ENCODE measurements at places on chromosomes 5 and 9.

DNA sequence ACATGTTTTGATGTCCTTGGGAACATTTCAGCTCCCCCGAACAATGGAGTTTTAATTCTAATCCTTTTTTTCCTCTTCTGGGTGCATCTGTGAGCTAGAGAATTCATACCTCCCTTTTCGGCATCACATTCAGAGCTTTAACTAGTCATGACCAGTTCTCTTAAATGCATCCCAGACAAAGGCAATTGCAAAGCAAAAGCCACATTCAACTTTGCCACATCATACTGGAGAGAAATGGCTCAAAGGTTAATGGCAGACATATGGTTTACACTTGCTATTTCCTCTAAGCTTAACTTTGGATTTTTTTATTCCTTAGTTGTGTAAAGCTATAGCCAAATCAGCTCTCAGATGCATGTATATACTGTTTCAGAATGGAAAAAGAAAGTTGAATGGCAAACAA lies 153.3 kb downstream of the ESM1 start:
- DNase-seq, result no peak

- peak; percentile 99 for DNase-seq
Observed at GRCh38 chr9:121556580-121556979, 56.9 kb upstream of the GGTA1 start.

DNA sequence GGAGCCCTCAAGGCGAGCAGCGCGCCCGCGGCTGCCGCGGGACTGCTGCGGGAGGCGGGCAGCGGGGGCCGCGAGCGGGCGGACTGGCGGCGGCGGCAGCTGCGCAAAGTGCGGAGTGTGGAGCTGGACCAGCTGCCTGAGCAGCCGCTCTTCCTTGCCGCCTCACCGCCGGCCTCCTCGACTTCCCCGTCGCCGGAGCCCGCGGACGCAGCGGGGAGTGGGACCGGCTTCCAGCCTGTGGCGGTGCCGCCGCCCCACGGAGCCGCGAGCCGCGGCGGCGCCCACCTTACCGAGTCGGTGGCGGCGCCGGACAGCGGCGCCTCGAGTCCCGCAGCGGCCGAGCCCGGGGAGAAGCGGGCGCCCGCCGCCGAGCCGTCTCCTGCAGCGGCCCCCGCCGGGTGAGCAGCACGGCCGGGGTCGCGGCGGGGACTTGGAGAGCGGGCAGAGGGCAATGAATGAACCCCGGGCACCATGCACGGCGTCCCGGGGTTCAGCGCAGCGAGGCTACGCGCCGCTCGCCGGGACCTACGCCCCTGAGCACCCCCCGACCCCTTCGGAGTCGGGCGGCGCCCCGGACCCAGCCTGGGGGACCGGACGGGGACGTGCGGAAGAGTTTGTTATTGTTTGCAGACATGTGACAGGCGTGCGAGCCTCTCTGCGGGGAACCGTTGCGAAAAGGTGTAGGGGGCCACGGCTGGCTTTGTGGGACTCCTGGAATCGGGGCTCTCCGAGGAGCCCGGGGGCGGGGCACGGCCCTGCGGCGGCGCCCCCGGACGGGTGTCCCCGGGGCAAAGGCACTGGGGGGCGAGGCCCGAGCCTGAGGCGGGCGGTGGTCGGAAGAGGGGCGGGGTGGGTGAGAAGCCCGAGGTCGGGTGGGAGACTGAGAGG lies 553 bp downstream of the MAP3K1 start:
- DNase-seq, result no peak

DNA sequence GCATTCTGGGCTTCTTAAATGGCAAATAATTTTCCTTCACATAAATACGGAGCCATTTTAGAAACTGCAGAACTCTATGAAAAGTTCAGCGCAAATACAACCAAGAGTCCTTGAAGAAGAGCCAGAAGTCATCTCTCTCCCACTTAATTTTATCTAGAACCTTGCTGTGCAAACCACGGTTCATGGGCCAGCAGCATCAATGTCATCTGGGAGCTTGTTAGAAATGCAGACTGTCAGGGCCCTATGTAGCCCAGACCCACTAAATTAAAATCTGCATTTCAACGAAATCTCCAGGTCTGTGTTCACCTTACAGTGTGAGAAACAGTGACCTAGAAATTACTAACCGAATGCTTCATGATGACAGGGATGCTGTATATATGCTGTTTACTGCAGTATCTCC lies 12.2 kb downstream of the EFNA5 start:
- no peak for DNase-seq

- peak; percentile 45 for DNase-seq
Observed at GRCh38 chr5:142360607-142361120, 35.8 kb upstream of the SPRY4 start.

DNA sequence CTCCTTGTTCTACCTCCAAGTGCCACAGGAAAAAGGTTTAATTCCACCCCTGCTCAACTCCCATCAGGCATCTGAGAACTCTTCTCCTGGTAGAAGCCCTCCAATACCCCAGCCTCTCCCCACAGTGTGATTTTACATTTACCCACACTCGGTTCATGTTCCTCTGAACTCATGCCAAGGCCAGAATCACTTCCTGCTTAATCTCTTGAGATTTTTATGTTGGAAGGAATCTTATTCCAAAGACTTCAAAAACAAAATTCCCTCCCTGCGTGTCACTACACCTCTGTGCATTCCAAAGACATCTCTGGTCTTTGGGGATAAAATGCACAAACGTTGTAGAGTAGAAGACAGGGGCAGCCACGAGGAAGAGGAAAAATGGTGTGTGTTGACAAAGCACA lies 186.8 kb downstream of the ACTL7B start:
- DNase-seq, result no peak

GRCh38 chr5:25427240-25427639 lies 782.5 kb upstream of the CDH10 start:
- no peak for DNase-seq

- peak; percentile 33 for DNase-seq
Observed at GRCh38 chr5:7391814-7392692, 3.9 kb upstream of the ADCY2 start.

- no peak for DNase-seq
Observed at GRCh38 chr5:151620461-151620840, 29.3 kb upstream of the FAT2 start.

DNA sequence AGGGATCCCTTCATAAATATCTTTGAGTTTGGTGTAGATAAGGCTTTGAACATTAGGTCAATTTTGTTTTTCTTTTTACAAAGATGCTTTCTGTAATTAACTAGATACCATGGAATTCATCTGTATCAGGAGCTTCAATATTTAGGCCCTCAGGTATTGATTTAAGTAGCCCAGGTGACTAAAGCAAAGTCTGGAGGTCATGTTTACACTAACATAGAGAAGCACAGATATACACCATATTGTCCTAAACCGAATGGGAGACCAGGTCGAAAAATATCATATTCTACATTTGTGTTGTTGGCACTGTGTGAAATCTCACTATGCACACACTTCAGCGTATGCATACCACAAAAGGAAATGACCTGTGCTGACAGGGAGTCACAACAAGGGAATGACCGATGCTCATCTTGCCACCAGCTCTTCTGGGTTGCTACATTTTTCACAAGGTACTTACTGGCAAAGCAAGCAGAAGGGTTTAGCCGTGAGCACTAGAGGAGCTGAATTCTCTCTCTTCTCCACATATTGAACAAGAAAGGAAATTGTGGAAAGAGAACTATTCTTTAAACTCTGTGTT lies 98.5 kb upstream of the IL7R start:
- DNase-seq, result no peak

DNA sequence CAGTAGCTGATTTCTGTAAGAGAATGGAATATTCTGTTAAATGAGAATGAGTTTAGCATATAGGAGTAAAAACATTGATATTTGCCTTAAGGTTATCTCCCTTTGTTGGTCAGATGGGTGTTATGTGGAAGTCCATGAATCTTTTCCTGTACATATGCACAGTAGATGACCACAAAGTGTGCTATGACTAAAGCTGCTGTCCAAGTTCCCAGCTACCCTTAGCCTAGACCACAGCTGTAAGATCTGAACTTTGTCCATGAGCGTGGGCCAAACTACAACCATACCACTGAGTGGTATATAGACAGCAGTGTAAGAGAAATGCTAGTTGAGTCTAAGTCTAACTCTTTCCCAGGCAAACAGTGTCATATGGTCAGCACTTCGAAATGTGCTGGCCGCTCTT lies 48.8 kb downstream of the CD180 start:
- DNase-seq, result peak; percentile 15

DNA sequence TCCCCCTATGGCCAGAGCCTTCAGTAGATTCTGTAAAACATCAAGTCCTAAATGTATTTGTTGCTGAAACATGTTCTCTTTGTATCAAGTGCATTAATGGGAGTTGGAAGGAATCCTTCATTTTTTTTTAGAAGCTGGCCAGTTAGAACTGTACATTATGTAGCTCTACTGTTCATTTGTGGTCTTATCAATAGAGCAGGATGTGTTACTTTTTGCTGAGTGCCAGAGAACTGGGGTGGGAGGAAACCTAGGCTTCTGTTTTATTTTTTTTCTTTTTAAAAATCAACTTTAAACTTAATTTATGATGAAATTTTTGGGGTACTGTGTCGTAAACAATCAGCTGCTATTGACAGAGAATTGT lies 5.1 kb downstream of the PIP5K1B start:
- DNase-seq, result no peak

DNA sequence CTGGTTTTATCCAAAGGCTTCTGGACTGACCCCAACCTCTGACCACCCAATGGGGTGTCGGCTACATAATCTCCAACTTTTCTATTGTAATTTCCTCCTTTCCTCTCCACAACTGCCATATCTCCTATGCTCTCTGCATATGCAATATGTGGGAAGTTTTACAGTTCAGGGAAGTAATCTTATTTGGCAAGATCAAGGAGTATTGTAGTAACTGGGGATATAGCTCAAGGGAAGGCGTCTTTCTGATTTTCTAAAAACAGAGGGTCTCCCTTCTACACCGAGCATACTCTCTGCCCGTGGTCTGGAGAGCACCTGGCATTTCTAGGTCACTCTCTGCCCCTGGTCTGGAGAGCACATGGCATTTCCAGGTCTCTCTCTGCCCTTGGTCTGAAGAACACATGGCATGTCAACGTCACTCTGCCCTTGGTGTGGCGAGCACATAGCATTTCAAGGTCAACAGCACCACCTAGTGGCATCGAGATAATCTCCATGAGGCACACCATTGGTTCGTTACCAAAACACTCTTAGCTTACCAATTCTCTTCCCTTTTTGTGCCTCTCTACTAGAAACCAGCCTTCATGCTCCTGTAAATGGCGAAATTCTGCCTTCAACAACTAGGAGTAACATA lies 616.4 kb upstream of the NUDT12 start:
- DNase-seq, result peak; percentile 18

DNA sequence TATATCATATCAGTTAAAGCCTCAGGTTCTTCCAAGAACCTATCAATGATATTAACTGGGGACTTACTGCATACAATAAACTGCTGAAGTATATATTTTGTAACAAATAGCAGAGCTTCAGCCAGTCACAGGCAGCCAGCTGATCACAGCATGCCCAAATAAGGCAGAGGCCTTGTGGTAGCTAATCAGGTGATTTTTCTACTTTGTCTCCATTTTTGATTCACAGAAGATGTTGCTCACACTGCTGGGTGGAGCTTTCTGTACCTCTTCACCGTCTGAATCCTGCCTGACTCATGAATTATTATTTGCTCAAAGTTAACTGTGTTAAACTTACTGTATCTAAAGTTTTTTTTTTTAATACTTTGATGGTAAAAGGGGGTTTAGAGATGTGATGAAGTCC lies 357.4 kb downstream of the PSAT1 start:
- no peak for DNase-seq

- DNase-seq, result peak; percentile 19
Observed at GRCh38 chr9:101566904-101567724, 27.7 kb downstream of the PPP3R2 start.

GRCh38 chr5:136058039-136058971 lies 29.5 kb downstream of the TGFBI start:
- DNase-seq, result peak; percentile 90

DNA sequence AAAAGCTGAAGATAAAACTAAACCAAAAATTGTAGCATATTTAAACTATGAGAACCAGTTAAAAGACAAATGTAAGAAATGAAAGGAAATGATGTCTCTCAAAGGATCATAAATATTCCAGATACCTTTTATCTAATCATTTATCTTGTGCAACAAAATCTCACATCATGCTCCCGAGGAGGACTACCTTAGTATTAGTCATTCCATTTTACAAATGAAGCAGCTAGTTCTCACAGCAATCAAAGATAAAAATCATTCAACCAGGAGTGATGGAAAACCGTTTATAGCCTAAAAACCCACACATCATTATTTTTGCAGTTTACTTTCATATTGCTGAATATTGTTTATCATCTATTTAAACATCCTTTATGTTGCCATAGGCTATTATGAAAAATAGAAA lies 190.0 kb downstream of the CDH12 start:
- no peak for DNase-seq

- DNase-seq, result peak; percentile 87
Observed at GRCh38 chr5:91848453-91848852, 465.3 kb upstream of the ARRDC3 start.

- no peak for DNase-seq
Observed at GRCh38 chr9:120424248-120424647, 155.7 kb downstream of the CDK5RAP2 start.

- DNase-seq, result peak; percentile 60
Observed at GRCh38 chr5:59999056-59999455, 105.5 kb upstream of the PDE4D start.

GRCh38 chr5:142465476-142465875 lies 140.7 kb upstream of the SPRY4 start:
- no peak for DNase-seq

DNA sequence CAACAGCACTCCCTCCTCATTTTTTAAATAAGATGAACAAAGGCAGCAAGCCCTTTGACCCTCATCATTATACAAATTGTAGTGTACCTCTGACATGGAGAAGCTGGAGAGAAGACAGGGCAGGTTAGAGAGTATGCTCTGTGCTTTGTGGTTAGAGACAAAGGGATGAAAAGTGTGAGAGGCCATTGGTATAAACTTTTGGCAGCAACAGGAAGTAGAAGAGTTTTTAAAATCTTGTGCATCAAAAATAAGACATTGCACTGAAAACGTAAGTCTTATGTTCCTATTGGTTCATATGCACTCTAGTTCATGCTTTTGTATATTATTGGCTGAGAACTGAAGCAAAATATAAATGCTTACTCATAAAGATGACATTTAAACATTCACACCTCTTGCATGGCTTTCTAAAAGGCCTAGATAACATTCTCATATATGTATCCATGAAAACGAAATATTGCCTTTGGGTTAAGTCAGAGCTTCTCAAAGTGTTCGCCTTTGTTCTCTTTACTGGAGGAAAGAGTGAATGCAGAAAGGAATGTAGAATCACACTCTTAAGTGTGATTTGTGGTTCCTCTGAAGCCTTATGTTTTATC lies 158.0 kb downstream of the PALM2AKAP2 start:
- no peak for DNase-seq

- no peak for DNase-seq
Observed at GRCh38 chr5:172694061-172694460, 53.0 kb downstream of the NEURL1B start.

All from astrocyte of the cerebellum (primary cell).